Activated T-cell treated with anti-CD3 and anti-CD28 coated beads, Interleukin-2, amount 50 U/mL, for 1 hour (primary cell): ENCODE measurements at places on chromosomes 5 and 9.

DNA sequence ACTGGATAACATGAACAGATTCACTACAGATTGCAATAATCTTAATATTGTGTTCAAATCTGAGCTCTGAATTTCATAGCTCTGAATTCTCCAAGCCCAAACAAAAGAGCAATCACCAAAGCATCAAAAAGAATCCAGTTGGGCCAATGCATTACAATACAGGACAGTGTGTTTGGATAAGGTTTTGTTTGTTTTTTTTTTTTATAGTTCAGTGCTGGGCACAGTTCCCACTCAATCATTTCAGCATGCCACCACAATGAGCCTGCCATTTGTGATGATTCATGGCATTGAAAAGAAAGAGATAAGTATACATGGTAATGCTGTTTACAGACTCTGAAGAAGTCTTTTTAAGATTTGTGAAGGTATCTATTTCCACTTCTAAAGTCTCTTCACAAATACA lies 1.7 kb upstream of the HTR1A start:
- no peak for DNase-seq

- no peak for DNase-seq
Observed at GRCh38 chr5:17302106-17302505, 84.7 kb downstream of the BASP1 start.

GRCh38 chr9:79641070-79641469 lies 69.3 kb downstream of the TLE4 start:
- no peak for DNase-seq

- DNase-seq = no peak
Observed at GRCh38 chr5:39267186-39267585, 47.8 kb upstream of the FYB1 start.

GRCh38 chr5:158754018-158754514 lies 345.6 kb downstream of the EBF1 start:
- no peak for DNase-seq

- no peak for DNase-seq
Observed at GRCh38 chr9:75657015-75657414, 233.5 kb upstream of the PCSK5 start.

DNA sequence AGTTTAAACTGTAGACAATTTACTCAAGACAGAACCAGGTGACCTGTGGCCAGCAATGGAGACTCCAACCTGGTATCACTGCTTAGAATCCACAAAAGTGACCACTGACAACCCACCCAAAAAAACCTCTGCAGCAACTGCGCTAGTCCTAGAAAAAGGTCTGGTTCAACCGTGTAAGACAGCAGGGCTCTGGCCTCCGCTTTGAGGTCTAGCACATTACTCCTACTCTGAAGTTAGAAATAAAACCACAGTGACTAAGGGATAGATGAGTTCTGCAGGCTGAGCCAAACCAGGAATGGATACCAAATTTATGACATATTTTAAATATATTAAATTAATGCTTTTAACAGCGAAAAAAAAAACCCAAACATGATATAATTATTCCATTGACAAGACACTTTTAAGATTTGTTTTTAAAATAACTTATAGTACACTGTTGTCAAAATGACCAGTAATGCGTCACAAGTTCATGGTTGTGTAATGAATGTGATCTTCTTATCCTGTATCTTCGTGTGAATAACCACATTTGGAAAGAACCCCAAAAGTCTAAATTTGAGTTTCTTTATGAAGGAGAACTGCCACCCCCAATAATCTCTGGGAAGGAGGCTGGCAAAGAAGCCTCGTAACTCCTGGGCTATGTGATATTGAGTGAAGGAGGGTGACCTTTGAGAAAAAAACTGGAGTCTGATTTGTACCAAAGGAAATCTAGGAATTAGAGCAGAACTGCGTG lies 101.9 kb upstream of the SLC44A1 start:
- no peak for DNase-seq

GRCh38 chr5:103375863-103376591 lies 117.5 kb downstream of the MACIR start:
- DNase-seq = no peak

- DNase-seq = no peak
Observed at GRCh38 chr9:131669269-131670157, 70.4 kb downstream of the RAPGEF1 start.

GRCh38 chr5:141494761-141495452 lies 6.0 kb downstream of the PCDHGC5 start:
- DNase-seq = no peak

DNA sequence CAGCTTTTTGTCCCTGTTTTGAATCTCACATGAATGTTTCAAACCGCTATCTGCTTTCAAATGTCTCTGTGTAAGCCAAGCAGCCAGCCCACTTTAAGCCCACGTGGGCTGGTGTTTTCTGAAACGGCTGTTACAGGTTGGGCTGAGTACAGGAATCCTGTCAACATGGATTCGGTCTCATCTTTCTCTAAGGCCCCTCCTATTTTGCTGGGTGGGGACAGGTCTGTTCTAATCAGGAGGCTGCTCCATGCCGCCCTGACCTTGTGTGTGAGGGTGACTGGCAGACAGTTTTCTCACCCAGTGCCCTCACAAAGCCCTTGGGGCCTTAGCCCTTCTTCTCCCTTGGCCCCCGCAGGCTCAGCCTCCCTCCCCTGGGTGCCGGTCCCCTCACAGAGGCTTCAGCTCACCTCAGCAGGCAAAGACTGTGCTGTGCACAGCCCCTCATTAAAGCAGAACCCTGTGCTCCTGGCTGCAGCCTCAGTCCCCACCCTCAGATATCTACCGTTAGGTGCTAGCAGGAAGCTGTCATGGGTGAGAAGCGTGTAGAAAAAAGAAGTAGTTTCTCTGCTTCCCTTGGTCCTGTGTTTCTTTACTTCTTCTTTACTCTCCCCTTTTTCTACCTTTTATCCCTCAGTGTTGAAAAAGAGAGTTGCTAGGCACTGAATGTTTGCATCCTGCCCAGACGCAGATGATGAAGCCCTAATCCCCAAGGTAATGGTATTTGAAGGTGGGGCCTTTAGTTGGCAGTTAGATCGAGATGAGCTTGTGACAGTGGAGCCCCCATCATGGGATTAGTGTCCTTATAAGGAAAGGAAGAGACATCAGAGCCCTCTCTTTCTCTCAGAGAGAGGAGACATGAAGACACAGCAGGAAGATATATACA lies 205.7 kb downstream of the ADAMTS12 start:
- DNase-seq = no peak

DNA sequence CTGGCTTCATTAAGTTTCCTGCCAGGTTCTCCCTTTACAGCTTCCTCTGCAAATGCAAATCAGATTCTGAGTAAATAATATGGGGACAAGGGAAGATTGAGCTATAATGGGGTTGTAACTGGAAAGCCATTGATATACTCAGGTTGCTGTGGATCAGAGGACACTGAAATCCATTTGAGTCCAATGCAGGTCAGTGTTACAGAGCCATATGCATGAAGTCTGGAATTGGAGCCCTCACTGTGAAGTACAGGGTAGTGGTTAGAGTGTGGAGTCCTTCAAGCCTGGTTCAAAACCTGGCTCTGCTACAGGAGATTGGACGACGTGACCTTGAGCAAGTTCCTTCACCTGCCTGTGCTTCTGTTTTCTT lies 48.7 kb downstream of the TIMD4 start:
- DNase-seq = no peak

DNA sequence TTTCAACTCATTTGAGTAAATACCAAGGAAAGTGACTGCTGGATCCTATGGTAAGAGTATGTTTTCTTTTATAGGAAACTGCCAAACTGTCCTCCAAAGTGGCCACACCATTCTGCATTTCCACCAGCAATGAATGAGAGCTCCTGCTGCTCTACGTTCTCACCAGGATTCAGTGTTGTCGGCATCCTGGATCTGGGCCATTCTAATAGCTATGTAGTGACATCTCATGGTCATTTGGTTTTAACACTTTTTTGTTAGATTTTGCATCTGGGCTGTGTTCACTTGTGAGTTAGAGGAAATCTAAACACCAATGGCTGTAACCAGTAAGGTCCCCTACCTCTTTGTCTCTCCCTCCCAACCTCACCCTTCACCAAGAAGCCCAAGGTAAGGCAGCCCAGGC lies 115.9 kb downstream of the ATPSCKMT start:
- DNase-seq = no peak

- DNase-seq = no peak
Observed at GRCh38 chr5:8184455-8185063, 315.6 kb downstream of the MTRR start.

GRCh38 chr9:121499427-121500164 lies at the start of gene GGTA1:
Gene GGTA1, minus strand, starts transcription at chr9:121499844. Its CDS starts 31,922 bp downstream, at chr9:121467922.
- DNase-seq = no peak

DNA sequence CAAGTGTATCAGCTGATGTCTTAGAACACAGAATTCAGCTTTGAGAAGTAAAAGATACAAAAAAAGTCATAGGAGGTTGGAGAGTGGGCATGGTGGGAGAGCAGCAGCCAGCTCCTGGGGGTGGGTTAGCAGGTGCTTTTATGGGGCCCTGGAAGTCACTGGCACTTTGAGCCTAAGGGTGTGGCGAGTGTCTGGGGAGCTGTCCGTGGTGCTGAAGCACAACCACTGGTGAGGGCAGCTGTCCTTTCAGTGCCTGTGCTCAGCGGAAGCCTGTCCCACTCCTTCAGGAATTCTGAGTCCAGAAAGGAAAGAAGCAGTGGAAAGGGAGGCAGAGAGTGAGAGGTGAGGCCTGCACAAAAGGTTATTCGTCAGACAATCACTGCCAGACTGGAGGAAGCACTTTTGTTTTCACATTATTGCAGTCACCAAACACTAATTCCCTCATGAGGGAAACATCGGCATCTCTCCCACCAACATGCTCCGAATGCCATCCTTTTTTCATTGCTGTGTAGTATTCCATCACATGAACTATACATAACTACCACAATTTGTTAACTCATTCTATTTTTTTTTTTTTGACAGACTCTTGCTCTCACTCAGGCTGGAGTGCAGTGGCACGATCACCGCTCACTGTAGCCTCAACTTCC lies 59.4 kb upstream of the RAPGEF1 start:
- DNase-seq = peak; percentile 45

GRCh38 chr9:5846501-5846921 lies 13.6 kb upstream of the ERMP1 start:
- DNase-seq = no peak

DNA sequence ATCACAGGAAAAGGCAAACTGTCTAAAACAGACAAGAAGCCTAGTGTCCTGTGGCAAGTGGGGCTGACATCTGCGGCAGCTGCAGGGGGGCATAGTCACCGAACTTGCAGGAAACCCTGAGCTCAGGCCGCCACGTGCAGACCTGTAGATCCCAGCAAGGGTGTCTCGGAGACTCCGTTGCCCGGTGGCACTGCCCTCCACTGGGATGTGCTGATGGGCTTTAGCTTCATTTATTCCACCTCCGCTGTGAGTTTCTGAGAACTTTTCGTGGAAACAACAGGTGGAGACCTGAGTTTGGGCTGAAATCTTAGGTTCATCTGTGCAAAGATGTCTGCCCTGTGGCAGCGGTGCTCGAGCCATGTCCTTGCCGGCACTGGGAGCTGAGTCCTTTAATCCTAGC lies 22.1 kb downstream of the CEP72 start:
- peak; percentile 2 for DNase-seq

GRCh38 chr9:34507556-34507955 lies 15.2 kb downstream of the ENHO start:
- DNase-seq = no peak

DNA sequence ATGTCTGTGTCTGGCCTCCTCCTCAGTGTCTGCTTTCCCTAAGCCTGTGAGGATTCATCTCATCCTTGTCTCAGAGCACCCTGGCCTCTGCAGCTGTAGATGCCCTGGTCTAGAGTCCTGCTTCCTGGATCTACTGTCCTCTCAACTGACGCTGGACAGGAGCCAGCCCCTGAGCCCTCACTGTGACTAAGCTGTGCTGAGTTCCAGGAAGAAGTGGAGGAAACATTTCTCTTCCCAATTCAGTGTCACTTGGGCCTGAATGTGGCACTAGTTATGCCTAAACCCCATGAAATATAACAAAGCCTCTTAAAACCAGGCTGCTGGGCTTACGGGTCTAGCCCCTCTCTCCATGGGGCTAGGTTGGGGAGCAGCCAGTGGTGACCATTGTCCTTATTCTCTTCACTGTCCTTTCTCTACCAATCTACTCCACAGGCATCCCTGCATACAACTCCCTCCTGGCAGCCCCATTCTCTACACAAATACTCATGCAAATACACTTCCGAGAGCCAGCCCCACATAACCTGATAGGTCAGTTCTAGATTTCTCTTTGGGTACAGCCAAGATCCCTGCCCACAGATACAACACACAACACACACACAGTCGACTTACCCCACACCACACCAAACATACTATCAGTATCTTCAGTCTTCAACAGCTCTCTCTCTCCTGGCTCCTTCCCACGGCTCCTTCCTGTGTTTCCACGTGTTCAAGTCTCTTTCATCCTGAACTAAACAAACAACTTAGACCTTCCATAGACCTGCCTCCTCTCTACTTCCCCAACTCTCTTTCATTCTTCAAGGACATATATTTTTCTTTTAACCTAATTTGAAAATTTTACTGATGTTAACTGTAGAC lies 220.8 kb downstream of the SNX18 start:
- no peak for DNase-seq

DNA sequence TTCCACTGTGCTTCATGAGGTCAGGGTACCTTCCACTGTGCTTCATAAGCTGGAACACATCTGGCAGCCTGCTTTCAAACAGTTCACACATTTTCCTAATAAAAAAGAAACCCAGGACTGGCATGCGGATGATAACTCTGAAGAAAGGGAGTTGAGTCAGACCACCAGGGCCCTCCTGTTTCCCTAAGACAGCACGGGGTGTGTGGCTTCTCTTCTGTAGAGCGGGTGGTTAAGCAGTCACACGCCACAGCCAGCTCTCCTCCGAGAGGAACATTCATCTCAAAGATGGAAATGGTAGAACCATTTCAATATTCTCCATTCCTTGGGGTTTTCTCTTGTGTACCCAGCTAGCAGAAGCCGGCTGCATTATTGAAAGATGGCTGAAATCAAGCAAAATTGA lies 128.1 kb upstream of the LMX1B start:
- no peak for DNase-seq

DNA sequence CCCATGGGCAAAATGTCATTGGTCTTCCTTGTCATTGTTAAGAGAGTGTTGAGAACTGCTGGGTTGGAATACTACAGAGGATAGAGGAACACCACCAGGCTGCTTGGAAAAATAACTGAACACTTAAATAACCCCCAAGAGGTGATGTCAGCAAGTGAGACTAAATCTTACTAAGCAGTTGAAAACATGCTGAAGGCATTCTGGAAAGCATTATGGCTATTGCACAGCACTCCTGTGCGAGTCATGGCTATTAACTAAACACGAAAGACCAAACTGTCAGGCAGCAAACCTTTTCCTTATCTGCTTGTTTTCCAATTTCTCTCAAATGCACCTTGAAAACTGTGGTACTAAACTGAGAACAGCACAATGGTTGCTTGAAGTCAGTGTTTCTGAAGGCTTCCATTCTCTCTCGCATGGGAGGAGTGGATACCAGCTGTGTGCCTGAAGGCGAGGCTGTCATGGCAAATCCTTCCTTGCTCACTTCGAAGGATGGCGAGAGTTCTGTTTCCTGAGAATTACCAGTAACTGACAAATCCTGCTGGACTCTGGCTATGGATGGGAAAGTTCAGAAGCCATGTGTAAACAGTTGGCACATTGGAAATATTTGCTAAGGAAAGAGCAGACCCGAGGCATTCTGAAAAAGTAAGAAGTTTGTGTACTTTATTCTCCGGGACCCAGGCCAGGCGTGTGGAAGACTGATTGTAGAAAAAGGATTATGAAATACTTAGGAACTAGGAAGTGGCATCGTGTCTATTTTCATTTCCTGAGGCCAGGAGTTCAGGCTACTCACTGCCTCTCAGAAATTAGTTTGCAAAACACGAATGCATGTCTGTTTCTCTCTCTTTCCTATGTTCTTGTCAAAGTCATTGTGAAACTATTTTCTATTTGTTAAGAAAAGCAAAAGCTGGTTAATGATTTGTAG lies 182.1 kb downstream of the DMRT2 start:
- DNase-seq = no peak
